ENCODE measurements at places on chromosomes 4 and X.

- no peak for DNase-seq
Observed at GRCh38 chr4:175531405-175532091, 280.5 kb downstream of the GPM6A start.

DNA sequence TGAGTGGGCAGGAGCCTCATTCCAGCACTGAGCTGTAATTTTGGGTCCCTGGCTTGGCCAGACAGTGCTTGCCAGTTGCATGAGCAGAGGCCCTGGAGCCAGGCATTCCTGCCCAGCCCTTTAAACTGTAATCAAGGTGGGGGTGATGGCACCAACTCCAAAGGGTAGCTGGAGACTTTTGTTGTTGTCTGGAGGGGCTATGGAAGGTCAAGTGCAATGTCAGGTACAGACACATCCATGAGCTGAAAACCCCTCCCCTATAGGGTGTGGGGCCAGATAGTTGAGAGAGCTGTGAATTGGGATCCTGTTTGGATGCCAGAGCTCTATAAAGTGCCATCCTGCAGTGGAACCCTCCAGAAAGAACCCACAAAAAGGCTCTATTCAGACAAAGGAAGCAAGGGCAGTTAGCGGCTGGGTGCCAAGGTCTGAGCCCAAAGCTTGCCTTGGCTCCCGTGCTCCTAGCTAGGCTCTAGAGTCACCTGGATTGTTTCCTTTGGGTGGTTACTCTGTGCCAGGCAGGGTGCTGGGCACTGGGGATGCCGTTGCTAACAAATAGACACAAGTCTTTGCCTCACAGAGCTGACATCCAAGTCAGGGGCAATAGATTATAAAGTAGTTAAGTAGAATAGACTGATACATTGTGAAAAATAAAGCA is 163.0 kb downstream of the EFNB1 start:
- no peak for DNase-seq

- DNase-seq = no peak
Observed at GRCh38 chr4:88166608-88167007, 8.2 kb upstream of the ABCG2 start.

DNA sequence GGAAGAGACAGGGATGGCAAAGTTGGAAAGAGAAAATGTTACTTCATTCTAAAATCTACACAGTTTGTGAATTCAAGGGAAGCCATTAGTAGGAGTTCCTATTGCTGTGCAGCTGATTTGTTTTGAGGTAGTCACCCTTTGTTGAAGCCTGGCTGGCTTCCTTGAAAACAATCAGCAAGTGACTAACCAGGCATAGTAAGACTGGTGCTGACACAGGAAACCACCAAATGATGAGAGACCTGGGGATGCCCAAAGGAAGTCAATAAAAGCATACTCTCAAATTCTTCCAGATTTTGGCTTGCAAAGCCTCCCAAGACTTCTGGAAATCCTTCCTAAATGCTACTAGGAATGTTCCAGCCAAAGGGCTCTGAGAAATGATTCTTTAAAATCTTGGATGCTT is 23.9 kb upstream of the PRDM8 start:
- no peak for DNase-seq

DNA sequence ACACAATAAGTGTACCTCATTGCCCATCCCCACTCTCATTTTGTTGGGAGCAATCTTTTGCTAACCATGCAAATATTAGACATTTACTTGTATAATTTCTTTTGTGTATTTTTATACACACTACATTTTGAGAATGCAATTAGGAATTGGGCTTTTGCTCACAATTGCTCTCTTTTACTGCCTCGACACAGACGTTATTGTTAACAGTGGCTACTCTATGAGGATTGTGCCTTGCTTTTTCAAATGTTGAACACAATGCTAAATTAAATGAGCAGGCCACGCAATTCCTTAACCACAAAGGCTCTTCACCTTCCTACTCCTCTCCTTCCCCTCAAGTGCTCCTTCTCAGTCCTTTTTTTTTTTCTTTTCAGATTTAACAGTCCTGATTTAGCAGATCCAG is 42.8 kb upstream of the HPF1 start:
- DNase-seq = no peak

DNA sequence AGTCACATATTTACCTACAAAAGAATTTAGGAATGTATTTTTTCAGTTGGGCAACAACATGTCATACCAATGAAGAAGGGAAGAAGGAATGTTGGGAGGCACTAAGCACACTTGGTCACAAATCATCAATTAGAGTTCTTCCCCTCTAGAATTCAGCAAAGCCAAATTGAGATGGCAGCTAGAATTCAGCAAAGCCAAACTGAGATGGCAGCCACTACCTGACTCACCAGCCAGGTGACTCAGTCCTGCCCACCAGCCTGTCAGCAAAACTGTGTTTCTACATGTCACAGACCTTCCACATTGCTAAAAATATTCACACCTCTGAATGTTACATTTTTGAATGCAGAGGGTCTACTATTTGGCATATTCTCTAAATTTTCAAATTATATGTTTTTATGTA is 63.2 kb upstream of the NOCT start:
- peak; percentile 18 for DNase-seq

DNA sequence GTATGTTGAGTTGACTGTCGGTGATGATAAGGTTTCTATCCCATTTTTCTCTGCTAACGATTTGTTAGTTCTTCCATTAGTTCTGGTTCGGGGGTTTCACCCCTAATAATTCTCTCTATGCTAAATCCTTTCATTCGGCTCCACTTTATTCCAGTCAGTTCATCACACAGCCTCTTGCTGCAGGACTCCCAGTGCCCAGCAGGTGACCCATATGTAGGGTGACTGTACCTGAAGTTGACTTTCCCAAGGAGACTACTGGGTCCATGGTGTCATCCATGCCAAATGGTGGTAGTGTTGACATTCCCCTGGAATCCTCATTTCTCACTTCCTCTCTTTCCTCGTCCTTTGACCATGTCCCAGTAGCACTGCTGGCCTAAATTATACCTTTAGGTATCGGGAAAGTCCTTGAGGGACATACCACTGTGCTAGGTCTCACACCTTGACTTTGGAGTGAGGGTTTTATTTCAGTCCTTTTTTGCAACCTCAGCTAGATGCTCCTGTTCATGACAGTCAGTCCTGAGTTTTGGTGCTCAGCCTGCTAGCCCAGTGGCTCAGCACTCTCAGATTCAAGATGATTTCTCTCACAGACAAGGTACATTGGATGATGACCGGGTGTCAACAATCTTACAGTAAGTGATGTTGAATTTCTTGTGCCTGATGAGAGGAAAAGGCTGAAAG is 105.1 kb upstream of the ARHGAP24 start:
- no peak for DNase-seq

- no peak for DNase-seq
Observed at GRCh38 chr4:150784305-150784704, 202.4 kb downstream of the MAB21L2 start.

DNA sequence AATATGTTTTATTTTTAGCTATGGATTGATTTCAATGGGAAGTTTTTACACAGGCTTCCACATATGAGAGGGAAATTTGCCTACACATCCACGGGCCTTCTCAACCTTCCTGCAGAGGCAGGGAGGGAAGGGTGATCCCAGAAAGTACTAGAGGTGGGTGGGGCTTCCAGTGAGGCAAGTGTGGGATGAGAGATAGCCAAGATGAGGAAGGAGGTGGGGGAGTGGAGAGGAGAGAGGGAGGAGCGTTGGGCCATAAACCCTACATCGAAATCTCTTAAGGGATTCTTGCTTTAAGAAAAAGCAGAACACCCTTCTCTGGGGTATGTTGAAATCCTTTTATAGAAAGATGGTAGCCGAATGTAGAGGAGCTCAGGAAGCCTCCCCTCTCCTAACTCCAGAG is 19.0 kb downstream of the NKX6-1 start:
- DNase-seq = no peak

DNA sequence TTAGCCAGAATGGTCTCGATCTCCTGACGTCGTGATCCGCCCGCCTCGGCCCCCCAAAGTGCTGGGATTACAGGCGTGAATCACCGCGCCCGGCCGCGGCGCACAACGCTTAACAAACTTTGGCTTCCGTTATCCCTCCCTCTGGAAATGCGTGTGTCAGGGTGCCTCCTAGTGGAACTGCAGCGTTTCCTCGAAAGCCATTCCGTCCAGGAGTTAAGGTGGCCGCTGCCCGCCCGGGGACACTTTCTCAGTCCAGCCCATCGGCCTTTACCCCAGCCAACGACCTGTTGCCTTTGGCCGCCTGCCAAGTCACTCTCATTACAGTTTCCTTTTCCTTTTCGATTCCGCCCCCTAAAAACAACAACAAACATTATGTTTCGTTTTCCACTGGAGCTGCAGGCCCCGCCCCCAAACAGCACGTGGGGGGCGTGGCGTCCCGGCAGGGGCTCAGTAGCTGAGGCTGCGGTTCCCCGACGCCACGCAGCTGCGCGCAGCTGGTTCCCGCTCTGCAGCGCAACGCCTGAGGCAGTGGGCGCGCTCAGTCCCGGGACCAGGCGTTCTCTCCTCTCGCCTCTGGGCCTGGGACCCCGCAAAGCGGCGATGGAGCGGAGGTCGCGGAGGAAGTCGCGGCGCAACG is at the start of gene HERC5:
TSS of gene HERC5 (plus strand) at position 450 of the 637 bp plus-strand sequence. CDS start at position 601, 151 bp downstream.
- peak; percentile 79 for DNase-seq

- DNase-seq = no peak
Observed at GRCh38 chr4:68797618-68798017, 18.2 kb upstream of the UGT2B10 start.

- no peak for DNase-seq
Observed at GRCh38 chr4:132114885-132115284, 1034.2 kb upstream of the PCDH10 start.

- no peak for DNase-seq
Observed at GRCh38 chr4:126238013-126238412, 923.3 kb downstream of the FAT4 start.

GRCh38 chrX:10450229-10450958 is 170.0 kb downstream of the MID1 start:
- no peak for DNase-seq

DNA sequence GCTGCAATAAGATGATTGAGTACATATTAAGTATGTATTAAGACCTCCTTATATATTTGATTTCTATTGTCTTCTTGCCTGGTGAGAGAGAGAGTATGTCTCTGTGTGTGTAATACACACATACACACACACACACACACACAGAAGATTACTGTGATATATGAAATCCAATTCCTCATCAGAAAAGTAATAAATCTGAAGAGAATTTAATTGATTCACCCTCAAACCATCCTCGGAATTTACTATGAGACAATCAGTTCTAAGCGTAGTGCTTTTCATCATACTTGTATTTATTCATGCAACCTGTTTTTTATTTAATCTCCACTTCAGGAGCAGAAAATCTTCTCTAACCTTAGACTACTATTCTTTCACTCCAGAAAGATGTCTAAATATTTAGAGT is 62.3 kb upstream of the TLL1 start:
- DNase-seq = no peak

- DNase-seq = peak; percentile 56
Observed at GRCh38 chr4:41216294-41217019, 2.1 kb upstream of the APBB2 start.

DNA sequence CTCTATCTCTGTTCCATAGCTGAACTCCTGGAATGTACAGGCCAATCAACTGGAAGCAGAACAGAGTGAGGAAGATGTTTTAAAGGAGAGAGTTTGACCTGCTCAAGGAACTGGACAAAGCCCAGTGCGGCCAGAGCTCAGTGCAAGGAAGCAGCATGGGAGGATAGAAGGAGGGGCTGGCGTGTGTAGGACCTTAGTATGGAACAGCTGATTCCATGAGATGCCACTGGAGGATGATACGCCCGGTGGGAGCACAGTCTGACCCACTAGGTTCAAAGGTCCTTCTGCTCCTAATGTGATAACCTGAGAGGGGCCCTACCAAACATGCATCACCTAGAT is 81.5 kb downstream of the USP46 start:
- DNase-seq = no peak

DNA sequence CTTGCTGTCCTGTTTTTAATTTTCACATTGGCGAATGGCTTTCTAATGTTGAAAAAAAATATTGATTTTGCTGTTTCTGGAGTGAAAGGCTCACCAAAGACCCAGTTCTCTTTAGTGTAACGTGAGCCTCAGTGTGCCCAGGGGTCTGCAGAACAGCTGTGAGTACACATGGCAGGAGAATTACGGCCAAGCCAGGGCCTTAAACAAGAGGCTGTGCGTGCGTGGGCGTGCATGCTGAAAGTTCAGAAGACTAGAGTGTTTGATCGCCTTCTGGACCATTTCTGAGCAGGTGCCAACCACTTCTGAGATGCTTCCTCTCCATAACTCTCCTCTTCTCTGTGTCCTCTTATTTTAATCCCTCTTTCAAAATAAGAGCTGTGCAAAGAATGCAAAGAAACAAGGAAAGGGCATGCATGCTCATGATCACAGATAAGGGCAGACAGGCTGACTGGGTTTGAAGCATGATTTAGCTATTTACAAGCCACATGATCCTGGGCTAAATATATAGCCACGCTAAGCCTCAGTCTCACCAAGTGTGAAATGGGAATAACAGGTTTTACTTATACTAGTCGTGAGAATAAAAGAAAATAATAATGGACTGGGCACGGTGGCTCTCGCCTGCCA is 9.9 kb downstream of the PHEX start:
- no peak for DNase-seq

- DNase-seq = no peak
Observed at GRCh38 chrX:112851806-112852205, 11.2 kb upstream of the AMOT start.

DNA sequence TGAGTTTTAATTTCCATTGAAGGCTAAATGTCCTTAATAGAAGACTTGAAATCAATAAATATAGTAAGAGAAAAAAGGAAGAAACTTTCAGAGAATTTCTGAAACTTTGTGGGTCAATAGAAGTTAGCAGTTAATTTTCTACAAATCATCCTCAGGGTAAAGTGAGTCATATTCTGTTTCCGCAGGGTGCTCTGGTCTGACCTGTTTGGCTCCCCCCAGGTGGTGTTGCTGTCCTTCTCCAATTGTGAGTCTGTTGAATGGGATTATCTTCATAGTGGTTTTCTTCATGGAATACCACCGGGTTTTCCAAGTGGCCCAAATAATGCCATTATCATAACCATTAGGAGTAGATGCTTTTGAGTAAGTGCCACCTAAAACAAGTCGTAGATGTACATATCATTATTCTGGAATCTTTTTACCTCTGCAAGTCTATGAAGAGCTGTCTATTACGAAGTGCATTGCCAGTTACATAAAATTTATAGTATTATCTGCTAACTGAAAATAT is 7.7 kb downstream of the FGG start:
- no peak for DNase-seq

GRCh38 chr4:15521442-15522039 is 51.9 kb downstream of the CC2D2A start:
- no peak for DNase-seq

GRCh38 chr4:103002551-103002950 is 17.0 kb downstream of the SLC9B1 start:
- DNase-seq = no peak

DNA sequence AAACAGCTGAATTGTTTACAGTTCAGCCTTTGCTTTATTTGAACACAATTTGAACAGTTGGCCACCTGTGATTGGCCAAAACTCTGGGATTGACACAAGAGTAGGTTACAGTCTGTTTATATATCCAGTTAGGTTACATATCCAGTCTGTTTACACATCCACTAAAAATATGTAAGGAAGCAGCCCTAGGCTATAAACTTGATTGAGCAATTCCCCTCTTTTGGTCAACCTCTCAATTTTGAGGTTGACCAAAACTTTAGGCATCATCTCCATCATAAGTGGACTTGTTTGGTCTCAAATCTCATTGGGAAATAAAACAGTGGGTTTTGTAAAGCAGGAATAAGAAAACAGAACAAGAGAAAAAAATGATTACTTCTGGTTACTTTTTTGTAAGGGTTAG is 190.8 kb downstream of the SPATA18 start:
- no peak for DNase-seq

GRCh38 chr4:55781812-55782211 is 37.8 kb upstream of the EXOC1L start:
- no peak for DNase-seq

- DNase-seq = no peak
Observed at GRCh38 chrX:66110112-66110511, 53.9 kb upstream of the HEPH start.
